RWPE2 (cell line): ENCODE measurements at places on chromosomes 16 and 17.

DNA sequence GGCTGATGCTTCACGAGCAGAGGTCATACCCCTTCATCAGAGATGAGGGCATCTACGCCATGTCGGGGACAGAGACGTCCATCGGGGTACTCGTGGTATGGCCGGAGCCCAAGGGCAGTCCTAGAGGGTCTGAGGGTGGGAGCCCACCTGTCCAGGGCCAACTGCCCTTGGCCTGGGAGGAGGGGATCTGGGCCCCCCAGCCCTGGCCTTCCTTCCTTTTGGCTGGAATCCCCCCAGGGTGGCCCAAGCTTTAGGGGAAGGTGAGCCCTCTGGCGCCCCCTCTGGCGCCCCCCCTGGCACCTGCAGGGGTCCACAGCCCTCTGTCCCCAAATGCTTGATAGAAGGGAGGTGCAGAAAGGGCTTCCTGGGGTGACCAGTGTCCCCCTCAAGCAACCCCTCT, 69.3 kb downstream of the SCNN1B start:
- DNase-seq, result no peak

DNA sequence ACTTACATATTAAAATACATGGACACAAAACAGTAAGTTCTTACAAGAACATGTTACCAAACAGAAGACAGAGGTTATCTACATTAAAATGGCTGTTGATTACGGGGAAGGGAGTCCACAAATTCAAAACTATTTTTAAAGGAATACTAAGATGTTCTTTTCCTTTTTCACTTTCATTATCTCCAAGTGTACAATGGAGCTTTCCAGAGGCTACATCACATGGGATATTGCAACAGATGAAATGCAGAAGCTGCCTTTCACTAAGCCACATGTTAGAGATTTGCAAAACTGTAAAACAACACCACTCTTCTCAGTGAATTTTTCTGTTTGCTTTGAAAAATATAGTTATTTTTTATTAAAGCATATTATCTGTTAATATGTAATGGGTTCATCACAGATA, 53.6 kb downstream of the XPO6 start:
- DNase-seq, result no peak

- DNase-seq, result no peak
Measured at GRCh38 chr16:81424771-81425170, 19.8 kb upstream of the CMIP start.

DNA sequence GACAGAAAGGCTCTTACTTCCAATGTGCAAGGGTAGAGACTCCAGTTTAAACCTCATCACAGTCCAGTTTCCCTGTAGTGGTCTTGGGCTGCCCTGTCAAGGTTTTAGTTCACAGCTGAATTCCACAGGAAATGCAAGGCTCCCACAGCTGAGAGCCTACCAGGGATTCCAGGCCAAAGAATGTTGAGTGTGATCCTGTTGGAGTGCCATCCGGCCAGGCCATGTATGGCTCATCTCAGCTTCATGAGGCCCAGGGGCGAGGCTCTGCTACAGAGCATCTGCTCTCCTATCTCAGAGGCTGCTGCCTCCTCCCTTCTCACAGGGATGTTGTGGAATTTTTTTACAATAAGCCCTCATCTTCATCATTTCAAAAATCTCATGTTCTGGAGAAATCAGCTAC, 239.8 kb upstream of the CCL2 start:
- DNase-seq, result no peak

- no peak for DNase-seq
Measured at GRCh38 chr16:25087761-25088160, 23.8 kb upstream of the LCMT1 start.

GRCh38 chr17:71460943-71461342, 659.9 kb upstream of the SOX9 start:
- DNase-seq, result no peak

DNA sequence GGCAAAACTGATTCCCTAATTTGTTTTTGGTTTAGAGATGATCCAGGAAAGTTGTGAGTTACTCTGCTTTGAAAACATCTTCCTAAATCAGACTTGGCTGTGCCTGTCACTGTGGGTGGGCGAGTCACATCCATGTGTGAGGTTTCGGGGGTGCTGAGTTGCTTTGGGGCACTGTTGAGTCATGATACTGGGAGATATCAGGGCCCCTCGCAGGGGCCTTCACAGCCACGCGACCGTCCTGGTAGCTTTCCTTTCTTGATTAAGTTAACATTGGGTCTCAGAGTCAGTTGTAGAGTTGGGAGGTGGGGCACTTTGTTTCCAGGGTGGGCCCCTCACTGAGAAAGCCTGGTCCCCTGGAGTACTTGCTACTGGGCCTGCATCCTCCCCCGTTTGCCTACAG, 58.3 kb upstream of the LGALS9 start:
- DNase-seq, result no peak
